ENCODE measurements at places on chromosomes 7 and 10.

GRCh38 chr7:35036361-35037171 lies 719 bp downstream of the DPY19L1 start:
- no peak for DNase-seq

DNA sequence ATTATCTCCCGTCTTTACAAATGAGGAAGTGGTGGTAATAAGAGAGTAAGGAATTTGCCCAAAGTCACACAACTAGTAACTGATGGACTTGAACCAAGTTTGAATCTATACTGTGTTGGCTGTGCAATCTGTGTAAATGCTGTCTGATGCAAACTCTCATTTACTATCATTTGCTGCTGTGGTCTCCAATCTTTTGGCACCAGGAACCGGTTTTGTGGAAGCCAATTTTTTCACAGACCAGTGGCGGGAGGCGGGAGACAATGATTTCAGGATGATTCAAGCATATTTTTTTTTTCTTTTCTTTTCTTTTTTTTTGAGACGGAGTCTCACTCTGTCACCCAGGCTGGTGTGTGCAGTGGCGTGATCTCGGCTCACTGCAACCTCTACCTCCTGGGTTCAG lies 450.0 kb upstream of the FZD8 start:
- no peak for DNase-seq

GRCh38 chr7:37901236-37901827 lies 15.3 kb downstream of the SFRP4 start:
- DNase-seq, result no peak

DNA sequence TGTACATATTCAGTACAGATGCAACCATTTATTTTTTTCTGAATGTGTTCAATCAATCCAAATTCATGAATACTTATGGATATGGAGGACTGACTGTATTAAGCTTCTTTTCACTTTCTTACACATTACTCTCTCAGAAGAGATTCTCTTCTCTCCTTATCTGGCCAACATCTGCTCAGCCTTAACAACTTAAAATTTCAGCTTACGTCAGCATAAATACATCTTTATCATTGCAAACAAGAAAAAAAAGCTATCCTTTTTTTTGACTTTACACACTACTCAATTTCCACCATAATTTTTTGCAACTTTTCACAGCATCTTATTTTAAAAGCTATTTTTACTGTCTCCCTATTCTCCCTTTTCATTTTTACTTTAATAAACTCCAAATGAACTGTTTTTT lies 80.9 kb upstream of the POT1 start:
- DNase-seq, result no peak

- DNase-seq, result peak; percentile 64
Measured at GRCh38 chr7:92633211-92633906, 43.2 kb upstream of the FAM133B start.

GRCh38 chr7:66535414-66536329 lies 93.0 kb upstream of the KCTD7 start:
- DNase-seq, result no peak

DNA sequence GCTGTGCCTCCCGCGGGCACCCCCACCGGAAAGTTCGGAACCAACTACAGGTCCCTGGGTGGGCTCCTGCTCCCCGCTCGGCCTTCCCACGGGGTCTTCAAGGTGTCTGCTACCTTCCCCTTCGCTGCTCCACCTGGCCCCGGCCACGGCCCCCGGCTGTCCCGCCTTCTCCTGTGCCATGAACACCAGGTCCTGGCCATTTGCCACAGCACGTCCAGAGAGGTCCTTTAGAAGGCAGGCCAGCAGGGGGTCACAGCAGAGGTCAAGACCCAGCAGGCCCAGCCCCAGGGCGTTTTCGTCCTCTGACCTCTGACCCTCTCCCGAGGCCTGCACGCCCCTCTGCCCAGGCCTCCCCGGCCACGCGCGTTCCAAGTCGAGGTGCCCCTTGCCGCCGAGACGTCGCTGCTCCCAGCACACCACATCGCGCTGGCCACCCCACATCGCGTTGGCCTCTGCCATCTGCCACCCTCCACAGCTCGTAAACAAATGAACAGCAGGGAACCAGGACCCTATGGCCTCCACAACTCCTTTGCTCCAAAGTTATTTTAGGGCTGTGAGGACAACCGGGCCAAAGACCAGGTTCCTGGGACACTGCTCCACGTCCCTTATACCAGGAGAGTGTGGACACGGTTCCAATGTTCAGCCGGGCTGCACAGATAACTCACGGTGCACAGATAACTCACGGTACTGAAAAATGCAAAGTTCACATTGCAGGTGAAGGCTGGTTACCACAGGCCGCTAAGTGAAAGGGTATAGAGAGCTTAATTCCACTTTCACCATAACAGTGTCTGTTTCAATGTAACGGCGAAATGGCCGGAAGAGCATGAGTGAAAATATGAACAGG lies 74.3 kb downstream of the CFAP46 start:
- DNase-seq, result no peak

GRCh38 chr7:108072116-108072515 lies 58.0 kb downstream of the LAMB4 start:
- no peak for DNase-seq

- no peak for DNase-seq
Measured at GRCh38 chr10:841535-841934, 90.0 kb downstream of the LARP4B start.

GRCh38 chr7:30445770-30446169 lies 32.8 kb downstream of the NOD1 start:
- no peak for DNase-seq

GRCh38 chr10:36173364-36173763 lies 531.3 kb upstream of the FZD8 start:
- DNase-seq, result no peak

DNA sequence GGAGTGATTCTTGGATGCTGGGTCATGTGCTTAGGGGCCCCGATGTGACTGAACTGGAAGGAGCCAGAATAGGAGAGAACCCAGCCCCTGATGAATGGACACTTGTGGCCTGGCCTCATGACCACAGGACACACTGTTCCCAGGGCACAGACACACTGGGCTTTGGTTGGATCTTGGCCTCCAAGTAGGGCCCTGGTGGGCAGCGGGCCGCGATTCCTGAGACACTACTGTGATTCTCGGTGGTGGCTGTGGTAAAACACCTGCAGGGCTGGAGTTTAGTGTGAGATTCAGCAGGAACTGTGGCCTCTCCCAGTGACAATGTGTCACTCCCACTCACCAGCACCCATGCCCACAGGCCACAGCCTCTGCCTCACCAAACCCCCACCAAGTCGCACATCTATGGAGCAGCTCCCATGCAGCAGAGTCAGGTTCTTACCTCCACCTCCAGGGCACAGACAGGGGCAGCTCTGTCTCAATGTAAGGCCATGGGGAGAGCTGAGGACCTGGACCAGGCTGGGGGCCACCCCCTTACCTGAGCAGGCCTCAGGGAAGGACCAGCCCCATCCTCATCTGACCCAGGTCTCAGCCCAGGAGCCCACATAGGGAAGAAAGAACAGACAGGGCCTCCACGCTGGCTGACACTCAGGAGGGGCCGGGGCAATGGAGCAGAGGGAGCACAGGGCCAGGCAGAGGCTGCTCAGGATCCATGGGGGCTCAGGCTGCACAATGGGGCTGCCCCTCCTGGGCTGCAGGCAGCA lies 33.2 kb upstream of the ZNF716 start:
- no peak for DNase-seq

GRCh38 chr7:98949336-98950044 lies 71.2 kb downstream of the TRRAP start:
- DNase-seq, result no peak

GRCh38 chr10:63132651-63133055 lies 475 bp upstream of the NRBF2 start:
- no peak for DNase-seq
